GM19239 (cell line): ENCODE measurements at places on chromosomes 12 and 14.

- DNase-seq, result no peak
Measured at GRCh38 chr12:116595186-116595585, 36.0 kb downstream of the MAP1LC3B2 start.

GRCh38 chr12:14442221-14442881 is 76.9 kb downstream of the ATF7IP start:
- no peak for DNase-seq

- DNase-seq, result no peak
Measured at GRCh38 chr14:62692490-62693106, 352.7 kb downstream of the KCNH5 start.

DNA sequence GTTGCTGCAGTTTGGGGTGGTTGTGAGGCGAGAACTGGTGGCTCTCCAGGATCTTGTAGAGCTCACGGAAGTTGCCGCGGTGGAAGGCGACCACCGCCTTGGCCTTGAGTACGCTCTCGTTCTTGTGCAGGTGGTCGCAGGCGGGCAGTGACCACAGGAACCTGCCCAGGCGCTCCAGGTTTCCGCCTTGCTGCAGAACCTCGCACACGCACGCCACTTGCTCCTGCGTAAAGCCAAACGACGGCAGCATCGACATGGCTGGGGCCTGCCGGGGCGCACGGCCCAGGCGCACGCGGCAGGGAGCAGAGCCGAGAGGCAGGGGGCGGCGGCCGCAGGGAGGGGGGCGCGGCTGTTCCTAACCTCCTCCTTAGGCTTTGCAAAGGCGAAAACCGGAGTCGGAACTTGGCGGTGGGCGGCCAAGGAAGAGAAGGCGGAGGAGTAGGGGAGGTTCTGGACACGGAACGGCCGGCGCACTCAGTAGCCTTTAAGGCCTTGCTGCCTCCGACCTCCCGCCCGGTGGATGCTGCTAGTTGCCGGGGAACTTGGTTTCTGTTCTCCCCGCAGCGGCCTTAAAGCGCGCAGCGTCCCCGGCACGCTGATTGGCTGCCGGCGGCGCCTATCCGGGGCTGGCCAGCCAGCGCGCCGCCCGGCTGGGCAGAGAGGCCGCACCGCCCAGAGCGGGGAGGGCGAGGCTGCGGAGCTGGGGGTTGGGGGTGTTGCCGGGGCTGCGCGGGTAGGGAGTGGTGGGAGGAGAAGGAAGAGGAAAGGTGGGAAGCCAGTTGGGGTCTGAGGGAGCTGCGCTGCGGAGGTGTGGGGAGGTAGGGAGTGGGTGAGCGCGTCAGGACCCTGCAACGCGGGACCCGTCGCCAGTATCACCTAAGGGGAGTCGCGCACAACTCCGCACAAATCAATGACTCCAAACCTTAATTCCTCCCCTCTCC is at the start of gene SIX1:
SIX1 (minus strand) TSS at position 544 of the 941 bp plus-strand sequence; CDS start at position 256, 288 bp downstream.
- DNase-seq, result no peak

- no peak for DNase-seq
Measured at GRCh38 chr12:101826766-101827368, 3.9 kb downstream of the GNPTAB start.

DNA sequence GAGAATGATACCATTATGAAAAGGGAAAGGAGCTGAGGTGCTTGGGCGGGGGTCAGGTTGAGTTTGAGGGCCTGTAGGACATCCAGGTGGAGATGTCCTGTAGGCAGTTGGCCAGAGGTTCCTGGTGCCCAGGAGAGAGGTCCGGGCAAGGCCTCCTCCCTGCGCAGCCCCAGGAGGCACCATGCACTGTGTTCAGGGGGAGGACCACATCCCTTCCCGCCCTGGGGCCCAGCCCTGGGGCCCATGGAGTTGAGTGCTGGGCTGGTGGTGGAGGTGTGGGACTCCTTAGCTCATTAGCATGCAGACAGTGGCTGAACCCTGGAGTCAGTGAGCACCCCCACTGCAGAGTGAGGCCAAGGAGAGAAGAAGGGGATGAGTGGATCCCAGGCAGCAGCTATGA is 5.7 kb upstream of the FAIM2 start:
- no peak for DNase-seq

- DNase-seq, result no peak
Measured at GRCh38 chr12:27552886-27553560, 29.0 kb downstream of the PPFIBP1 start.

DNA sequence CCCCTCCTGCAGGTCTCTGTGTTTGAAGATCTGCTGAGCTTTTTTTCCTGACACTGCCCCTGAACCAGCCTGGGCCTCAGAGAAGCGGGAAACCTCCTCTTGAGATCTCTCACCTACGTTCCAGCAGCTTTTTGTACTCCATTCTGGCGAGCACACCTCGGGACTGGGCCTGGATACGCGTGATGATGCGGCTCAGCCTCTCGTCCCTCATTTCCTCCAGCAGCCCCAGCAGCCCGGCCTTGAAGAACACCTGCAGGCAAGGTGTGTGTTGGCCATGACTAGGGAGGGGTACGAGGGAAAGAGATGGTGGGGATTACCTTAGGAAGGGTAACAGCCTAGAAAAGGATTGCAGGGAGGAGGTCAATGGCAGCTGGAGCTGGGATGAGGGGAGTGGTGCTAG is 10.3 kb downstream of the MYH7 start:
- no peak for DNase-seq

GRCh38 chr14:98374136-98374535 is 897.9 kb downstream of the BCL11B start:
- no peak for DNase-seq

DNA sequence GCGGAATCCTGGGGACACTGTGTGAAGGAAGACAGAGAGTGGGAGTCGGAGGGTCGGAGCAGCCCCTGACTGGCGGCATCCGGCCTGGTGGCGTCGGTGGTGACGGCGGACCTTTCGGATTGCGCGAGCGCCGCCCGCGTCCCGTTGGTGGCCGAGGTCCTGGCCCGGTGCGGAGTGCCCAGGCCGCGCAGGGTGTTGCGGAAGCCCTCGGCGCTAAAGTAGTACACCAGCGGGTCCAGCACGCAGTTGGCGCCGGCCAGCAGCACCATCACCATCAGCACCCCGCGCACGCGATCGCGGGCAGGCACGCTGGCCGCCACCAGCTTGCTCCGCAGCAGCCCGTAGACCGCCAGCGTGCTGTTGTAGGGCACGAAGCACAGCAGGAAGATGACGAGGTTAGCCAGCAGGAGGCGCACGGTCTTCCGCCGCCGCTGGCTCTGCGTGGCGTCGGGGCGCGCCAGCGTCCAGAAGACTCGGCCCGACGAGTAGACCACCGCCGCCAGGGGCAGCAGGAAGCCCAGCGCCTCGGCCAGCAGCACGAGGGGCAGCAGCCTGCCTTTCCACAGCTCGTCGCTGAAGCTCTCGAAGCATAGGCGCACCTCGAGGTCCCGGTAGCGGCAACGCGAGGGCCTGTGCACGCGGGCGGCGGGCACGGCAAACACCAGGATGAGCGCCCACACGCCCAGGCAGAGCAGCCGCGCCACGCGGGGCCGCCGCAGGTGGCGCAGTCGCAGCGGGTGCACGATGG is 13.1 kb upstream of the CHD4 start:
- no peak for DNase-seq

- DNase-seq, result no peak
Measured at GRCh38 chr12:59867055-59867454, 271.2 kb downstream of the SLC16A7 start.
